ENCODE measurements at places on chromosomes 2 and 18.

DNA sequence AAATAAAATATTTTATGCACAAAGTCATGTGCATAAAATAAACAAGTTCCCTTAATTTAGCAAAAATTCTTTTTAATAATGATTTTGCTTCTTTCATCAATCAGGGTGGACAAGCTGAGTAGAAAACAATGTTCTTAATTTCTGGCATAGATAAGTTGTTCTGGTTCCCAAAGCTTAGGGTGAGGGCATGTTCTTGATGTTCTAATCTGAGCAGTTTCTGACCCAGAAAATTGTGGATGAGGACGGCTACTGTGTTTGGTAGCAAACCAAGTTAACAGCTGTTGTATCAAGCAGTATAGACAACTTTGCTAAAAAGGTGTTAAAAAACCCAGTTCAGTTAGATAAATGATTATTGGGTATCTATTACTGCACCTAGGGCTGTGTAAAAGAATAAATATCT is 158.9 kb downstream of the PDE1A start:
- DNase-seq: no peak

GRCh38 chr2:34936089-34936488 is 1337.0 kb upstream of the FAM98A start:
- DNase-seq: no peak

- DNase-seq: no peak
Measured at GRCh38 chr2:147511491-147511948, 333.3 kb upstream of the ACVR2A start.

DNA sequence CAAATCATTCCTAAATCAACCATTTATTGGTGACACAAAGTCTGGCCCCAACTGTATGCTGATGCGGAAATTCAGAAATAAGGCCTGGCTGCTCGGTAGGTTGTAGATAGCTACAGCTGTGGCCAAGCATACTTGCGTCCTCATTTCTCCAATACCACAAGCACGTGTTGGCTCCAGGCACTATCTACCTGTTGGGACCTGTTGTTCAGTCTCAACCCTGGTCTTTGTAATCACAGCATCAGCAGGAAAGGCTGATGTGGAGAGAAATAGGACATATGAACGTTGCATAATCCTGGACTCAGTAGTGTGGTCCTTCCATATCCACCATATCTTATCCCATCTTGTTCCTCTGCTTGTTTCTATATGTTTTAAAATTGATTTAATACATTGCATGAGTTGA is 212.6 kb downstream of the PMAIP1 start:
- DNase-seq: no peak

- DNase-seq: no peak
Measured at GRCh38 chr2:32745191-32745590, 117.3 kb downstream of the TTC27 start.

- DNase-seq: no peak
Measured at GRCh38 chr2:218166791-218167190, at the start of gene CXCR1. Gene CXCR1 (minus strand): TSS chr2:218166962. CDS start chr2:218165211, 1,751 bp downstream.

- no peak for DNase-seq
Measured at GRCh38 chr2:231393149-231394131, 2.1 kb upstream of the B3GNT7 start.
